ENCODE measurements at places on chromosomes 12 and 14.
A peak's percentile ranks its signal among the peaks of the same experiment; 100 is the strongest.

DNA sequence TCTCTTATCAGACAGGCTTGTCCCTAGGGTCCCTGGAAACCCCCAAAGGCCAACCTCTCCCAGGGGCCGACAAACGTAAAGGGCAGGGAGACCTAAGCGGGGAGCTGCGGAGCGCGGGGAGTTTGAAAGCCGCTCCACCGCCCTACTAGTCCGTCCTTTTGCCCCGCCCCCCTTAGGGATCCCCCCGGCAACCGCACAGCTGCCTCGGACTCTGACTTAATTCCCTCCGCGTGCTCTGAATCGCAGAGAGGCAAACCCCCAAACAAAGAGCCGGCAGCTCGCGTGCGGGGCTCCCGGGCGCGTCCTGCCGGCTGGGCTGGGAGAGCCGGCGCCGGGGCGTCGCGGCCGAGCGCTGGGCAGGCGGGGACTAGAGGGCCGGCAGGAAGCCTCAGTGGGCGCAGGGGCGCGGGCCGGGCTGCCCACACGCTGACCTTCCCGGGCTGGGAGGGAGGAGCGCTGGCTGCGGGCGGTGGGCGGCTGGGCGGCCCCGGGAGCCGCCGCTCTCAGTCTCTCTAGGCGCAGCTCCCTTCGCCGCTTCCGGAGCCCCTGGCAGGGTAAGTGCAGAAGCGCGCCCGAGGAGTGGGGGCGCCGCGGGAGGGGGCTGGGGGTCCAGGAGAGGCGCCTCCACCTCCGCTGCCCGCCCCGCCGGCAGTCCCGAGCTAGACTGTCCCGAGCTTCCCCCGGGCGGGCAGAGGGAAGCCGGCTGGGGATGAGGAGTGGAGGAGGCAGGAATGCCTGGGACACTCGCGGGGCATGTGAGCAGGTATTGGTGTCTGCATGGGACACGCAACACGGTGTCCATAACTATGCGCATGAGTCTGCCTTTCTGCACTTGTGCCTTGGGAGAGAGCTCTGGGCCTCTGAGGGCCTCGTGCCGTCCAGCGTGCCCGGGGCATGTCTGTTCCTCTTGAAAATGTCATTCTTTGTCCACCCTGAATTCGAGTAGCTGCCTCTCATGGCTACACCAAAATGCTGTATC is at the start of gene TSPAN11:
Gene TSPAN11, plus strand, starts transcription at position 506 of the 979 bp plus-strand sequence. CDS start 27,244 bp downstream, outside the sequence.
- no peak for DNase-seq

DNA sequence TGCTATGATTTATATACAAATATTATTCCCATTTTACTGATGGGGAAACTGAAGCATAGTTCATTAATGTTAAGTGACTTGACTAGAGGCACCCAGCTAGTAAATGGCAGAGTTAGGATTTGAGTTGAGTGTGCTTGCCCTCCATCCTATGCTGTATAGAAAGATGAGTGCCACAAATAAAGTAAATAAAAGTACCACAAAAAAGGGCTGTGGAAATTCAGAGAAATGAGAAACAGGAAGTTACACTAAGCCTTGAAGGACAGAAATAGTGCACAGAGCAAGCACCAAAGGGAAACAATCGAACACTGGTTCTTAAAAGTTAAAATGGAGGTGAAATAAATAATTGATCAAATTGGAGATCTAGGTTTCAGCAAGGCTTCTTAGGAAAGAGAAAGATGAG is 9.2 kb upstream of the ABCD2 start:
- no peak for DNase-seq

- DNase-seq: no peak
Measured at GRCh38 chr12:108671110-108671509, 37.4 kb upstream of the SELPLG start.

DNA sequence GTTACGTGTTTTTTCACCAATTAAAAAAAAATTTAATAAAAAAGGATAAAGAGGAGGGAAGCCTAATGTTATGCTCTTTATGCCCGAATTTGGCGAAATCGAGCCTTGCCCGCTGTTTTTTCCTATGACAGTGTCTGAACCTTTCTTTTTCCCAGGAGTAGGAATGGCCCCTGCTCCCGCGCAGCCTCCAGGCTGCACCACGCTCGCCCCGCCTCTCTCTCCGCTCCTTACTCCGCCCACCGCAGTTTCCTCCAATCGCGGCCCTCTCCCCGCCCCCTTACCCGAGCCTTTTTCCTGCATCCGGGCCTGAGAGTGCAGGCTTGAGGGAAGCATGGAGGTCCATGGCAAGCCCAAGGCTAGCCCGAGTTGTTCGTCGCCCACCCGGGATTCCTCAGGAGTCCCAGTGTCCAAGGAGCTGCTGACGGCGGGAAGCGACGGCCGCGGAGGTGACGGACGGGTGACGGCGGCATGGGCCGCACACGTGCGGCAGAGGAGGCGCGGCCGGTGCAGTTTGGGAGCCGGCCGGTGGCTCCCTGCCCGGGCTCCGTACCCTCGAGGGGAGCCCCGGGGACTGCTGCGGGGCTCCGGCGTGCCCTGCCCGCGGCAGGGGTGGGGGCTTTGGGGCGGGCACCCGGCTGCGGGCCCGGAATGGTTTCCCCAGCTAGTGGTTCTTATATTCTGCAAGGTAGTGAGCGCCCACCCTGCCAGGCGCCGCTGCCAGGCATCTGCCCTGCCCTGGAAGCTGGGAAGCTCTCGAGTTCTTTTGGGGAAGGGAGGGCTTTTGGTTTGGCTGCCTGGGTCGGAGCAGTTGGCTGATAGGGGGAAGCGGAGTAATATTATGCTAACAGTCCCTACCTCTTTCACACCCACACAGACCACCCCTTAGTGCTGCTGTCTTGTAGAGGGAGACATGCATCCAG is at the start of gene NOPCHAP1:
Gene NOPCHAP1, plus strand, starts transcription at position 295 of the 920 bp plus-strand sequence. Its CDS starts 37 bp downstream, at position 332.
- peak; percentile 93 for DNase-seq

GRCh38 chr12:76768576-76768975 is 4.7 kb downstream of the ZDHHC17 start:
- DNase-seq: no peak

DNA sequence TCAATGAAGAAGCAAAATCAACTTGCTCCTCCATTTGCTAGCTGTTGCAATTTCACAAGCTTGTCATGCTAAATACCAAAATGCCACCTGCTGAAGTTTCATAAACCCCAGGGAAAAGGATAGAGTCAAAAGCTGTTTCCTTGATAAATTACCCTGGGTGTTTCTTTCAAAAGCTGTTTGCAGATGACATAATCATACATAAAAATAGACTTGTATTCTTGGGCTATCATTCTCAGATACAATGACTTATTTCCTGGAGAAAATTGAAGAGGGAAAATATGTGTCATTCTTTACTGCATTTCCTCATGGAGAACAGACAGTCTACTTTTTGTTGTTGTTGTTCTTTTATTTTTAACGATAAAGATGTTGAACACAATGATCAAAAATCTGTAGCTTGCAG is 119.2 kb downstream of the GALC start:
- no peak for DNase-seq

- no peak for DNase-seq
Measured at GRCh38 chr12:83378186-83378727, 691.6 kb downstream of the TMTC2 start.

GRCh38 chr14:51285120-51285519 is 45.1 kb downstream of the TMX1 start:
- DNase-seq: no peak

DNA sequence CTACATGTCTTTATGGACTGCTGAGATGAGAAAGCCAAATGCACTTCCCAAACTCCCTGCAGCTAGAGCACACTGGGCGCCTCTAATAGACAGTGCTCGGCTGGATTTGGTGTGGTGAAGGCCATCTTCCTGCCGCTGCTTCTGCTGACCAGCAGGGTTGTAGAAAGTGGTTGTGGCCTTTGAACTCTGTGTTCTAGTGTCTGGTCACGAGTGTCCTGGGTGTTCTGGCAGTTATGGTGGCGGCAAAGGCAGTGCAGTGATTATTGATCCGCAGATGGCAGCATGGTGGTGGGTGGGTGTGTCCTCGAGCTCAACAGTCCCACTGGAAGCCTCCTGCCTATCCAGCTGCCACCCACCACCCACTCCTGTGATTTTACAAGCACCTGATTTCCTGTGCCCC is 43.4 kb downstream of the SMIM41 start:
- DNase-seq: no peak

All from stimulated activated effector memory CD8-positive, alpha-beta T cell treated with anti-CD3 and anti-CD28 coated beads, Interleukin-12 subunit alpha, Interleukin-12 subunit beta, amount 100 ng/mL, for 72 hours (primary cell).